Activated CD4-positive, alpha-beta T cell treated with anti-CD3 and anti-CD28 coated beads, Interleukin-2, amount 50 U/mL, for 4 hours (primary cell): ENCODE measurements at places on chromosomes 16 and 17.

GRCh38 chr17:54620399-54620978 is 280.2 kb upstream of the TOM1L1 start:
- DNase-seq = no peak

- no peak for DNase-seq
Observed at GRCh38 chr17:70564006-70564620, 394.8 kb downstream of the KCNJ2 start.

DNA sequence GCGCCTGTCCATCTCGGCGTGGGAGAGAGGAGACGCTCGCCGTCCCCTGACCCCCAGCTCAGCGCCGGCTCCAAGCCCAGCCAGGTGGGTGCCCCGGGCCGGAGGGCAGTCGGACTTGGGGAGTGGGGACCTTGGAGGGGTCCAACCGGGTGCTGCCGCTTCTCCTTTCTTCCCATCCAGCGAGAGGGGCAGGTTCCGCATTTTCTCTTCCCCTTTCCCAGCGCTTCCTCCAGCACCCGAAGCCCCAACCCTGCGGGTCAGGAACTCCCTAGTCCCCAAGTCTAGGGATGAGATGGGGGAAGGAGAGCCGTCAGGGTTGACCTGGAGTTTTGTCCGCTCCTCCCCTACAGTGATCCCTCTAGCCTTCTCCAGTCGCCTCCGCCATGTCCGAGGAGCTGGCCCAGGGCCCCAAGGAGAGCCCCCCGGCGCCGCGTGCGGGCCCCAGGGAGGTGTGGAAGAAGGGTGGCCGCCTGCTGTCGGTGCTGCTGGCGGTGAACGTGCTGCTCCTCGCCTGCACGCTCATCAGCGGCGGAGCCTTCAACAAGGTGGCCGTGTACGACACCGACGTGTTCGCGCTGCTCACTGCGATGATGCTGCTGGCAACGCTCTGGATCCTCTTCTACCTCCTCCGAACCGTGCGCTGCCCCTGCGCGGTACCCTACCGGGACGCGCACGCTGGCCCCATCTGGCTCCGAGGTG is at the start of gene OTOP2:
OTOP2 (plus strand) TSS at position 24 of the 699 bp plus-strand sequence; CDS start at position 384, 360 bp downstream.
- DNase-seq = no peak

- no peak for DNase-seq
Observed at GRCh38 chr16:8989099-8989878, 25.6 kb upstream of the USP7 start.

DNA sequence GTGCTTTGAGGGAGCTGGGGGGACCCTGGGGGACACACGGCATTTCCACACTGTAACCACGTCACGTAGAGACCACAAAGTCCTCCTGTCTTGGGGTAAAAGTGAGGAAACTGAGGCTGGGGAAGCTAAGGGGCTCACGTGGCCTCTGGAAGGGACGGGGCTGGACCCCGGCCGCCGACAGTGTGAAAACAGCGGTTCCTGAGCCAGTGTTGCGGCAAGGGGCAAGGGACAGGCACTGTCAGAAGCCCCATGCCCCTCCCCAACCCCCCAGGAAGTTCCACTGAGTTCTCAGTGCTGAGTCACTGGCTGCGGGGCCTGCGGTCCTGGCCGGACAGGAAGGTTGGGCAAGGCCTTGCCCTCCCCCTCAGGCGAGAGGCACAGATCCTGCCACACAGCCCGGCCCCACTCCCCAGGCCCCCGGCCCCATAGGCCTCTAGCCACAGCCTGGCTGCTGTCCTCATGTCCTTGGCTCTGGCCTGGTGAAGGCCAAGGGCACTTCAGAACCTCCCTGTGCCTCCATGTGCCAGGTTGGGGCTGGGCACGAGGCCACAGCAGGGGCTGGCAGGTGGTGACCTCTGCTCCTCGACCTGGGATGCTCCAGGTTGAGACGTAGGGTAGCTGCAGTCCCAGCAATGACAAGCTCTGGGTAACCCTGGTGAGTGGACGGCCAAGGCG is 5.0 kb upstream of the CCDC57 start:
- no peak for DNase-seq

- no peak for DNase-seq
Observed at GRCh38 chr17:29567304-29567553, 392 bp upstream of the ABHD15 start.

- no peak for DNase-seq
Observed at GRCh38 chr16:88538366-88539060, 31.7 kb upstream of the ZC3H18 start.

- no peak for DNase-seq
Observed at GRCh38 chr17:28725660-28726225, 290 bp downstream of the TLCD1 start.

- no peak for DNase-seq
Observed at GRCh38 chr17:77859035-77859810, 99.3 kb upstream of the TNRC6C start.

DNA sequence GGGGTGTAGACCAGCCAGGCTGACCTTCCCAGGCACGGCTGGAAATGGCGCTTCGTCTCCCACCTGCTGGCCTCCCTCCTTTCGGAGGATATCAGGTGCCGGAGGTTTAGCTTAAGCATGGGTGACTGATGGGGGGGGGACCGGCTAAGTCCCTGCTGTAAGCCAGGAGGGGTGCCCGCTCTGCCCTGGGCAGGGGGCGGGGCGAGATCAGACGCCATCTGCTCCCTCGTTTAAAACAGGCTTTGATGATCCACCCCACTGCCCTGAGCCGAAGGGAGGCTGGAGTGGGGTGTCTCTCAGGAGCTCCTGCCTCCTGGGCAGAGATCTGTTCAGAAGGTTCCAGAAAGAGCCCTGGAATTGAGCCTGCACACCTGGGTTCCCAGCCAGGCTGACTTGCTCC is 26.0 kb downstream of the C16orf74 start:
- DNase-seq = no peak

DNA sequence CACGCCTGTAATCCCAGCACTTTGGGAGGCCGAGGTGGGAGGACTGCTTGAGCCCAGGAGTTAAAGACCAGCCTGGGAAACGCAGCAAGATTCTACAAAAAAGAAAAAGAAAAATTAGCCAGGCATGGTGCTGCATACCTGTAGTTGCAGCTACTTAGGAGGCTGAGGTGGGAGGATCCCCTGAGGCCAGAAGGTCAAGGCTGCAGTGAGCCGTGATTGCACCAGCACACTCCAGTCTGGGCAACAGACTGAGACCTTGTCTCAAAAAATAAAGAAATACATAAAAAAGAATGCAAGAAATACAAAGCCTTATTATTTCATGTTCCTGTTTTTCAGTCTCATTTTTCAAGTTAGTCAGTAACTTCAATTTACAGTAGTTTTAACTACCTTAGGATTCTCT is 5.9 kb upstream of the CNOT1 start:
- no peak for DNase-seq

- DNase-seq = no peak
Observed at GRCh38 chr16:49276646-49277385, 4.8 kb downstream of the CBLN1 start.

- no peak for DNase-seq
Observed at GRCh38 chr17:76537288-76537577, 276 bp downstream of the CYGB start.

DNA sequence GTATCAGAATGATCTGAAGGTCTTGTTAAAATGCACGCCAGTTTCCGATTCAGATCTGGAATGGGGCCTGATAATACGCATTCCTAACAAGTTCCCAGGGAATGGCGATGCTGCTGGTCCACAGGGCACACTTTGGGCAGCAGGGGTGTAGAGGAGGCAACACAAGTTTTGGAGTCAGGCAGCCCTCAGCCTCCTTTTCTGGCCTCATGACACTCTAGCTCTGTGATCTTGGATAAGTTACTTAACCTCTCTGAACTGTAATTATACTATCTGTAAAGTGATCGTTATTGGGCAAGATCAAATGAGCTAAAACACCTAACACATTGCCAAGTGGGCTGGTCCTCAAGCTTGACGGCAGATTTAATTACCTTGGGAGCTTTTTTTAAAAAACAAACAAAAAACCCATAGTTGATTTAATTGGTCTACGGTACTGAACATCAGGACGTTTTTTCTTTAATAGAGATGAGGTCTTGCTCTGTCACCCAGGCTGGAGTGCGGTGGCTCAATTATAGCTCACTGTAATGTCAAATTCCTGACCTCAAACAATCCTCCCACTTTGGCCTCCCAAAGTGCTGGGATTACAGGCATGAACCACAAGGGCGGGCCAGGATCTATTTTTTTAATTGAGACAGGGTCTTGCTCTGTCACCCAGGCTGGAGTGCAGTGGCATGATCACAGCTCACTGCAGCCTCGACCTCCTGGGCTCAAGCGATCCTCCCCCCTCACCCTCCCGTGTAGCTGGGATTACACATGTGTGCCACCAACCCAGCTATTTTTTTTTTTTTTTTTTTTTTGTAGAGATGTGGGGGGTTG is 10.0 kb upstream of the MRPS23 start:
- DNase-seq = no peak

GRCh38 chr17:71921796-71922195 is 199.0 kb upstream of the SOX9 start:
- DNase-seq = no peak

DNA sequence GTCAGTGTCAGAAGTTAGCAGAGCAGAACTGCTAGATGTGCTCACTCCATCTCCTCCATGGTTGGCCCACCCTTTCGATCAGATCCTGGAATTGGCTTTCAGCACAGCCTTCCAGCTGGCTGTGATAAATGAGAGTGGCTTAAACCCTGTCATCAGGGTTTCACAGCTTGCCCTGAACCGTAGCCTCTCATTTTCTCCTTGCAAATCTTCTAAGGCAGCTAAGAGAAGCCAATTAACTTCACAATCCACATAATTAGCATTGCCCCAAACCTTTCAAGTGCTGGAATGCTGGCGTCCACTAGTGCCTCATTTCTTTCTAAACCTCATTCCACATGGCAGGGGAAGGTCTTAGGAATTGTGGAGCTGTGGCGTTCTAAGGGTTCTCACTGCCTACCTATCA is 21.7 kb downstream of the MILR1 start:
- no peak for DNase-seq

DNA sequence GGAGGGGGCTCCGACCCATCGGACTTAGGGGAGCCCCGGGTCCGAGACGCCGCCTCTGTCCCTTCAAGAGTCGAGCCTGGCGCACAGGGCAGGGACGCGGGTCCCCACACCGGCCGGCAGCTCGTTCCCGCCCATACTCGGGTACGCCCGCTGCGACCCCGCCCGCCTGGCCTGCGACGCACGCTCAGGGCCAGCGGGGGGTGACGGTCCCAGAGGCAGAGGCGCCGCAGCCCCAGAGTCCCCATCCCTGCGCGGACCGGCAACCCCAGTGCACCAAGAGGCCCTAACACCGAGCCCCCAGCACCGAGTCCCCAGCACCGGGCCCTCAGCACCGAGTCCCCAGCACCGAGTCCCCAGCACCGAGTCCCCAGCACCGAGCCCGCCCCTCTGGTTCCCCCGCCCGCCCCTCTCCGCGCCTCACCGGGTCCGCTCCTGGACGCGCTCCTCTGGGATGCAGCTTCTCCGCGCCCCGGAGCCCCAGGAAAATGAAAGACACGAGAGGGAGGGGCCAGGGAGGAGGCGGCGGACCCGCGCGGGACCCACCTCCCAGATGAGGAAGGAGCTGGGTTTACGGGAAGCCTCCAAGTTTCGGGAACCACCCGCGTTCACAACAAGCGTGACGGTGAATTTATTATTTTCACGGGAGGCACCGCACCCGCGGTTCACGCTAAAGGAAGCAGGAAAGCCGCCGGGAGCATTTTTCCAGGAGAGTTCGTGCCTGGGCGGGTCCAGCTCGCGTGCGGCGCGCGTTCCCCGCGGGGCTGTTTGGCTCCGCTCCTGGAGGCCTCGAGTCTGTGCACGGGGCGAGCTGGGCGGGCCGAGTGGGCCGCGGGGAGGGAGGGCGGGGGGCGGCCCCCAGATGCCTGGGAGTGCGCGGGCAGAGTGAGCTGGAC is at the start of gene SECTM1:
SECTM1 (minus strand) TSS at position 488 of the 893 bp plus-strand sequence. CDS start 6,526 bp downstream, outside the sequence.
- no peak for DNase-seq

GRCh38 chr17:2390199-2390836 is 10.5 kb downstream of the MNT start:
- DNase-seq = no peak
